ENCODE measurements at places on chromosomes 7 and 10. TPM values are rescaled to one million over a fixed set of nuclear protein-coding genes. Genes with fewer than 3 reads are reported as not detected.

- no peak for DNase-seq
Measured at GRCh38 chr7:41747961-41748360, 45.1 kb upstream of the INHBA start.

GRCh38 chr10:123888751-123889150 lies 2.9 kb downstream of the CPXM2 start:
- no peak for DNase-seq

- no peak for DNase-seq
Measured at GRCh38 chr10:98478430-98479222, 31.9 kb upstream of the HPS1 start.

DNA sequence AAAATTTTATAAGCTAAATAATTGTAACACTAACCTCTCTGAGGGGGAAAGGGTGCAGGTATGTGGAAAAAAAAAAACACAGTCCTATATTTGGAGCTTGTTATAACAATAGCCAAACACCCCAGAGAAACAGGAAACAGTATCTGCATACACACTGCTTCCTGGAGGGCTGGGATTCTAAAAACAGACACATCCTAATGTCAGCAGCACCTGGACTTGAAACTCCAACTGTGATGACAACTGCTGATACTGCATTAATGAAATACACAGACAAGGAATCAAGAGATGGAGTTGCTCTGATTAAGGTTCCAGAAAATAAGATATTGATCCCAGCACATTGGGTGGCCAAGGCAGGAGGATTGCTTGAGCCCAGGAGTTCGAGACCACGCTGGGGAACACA lies 9.3 kb downstream of the DAGLB start:
- DNase-seq, result no peak

DNA sequence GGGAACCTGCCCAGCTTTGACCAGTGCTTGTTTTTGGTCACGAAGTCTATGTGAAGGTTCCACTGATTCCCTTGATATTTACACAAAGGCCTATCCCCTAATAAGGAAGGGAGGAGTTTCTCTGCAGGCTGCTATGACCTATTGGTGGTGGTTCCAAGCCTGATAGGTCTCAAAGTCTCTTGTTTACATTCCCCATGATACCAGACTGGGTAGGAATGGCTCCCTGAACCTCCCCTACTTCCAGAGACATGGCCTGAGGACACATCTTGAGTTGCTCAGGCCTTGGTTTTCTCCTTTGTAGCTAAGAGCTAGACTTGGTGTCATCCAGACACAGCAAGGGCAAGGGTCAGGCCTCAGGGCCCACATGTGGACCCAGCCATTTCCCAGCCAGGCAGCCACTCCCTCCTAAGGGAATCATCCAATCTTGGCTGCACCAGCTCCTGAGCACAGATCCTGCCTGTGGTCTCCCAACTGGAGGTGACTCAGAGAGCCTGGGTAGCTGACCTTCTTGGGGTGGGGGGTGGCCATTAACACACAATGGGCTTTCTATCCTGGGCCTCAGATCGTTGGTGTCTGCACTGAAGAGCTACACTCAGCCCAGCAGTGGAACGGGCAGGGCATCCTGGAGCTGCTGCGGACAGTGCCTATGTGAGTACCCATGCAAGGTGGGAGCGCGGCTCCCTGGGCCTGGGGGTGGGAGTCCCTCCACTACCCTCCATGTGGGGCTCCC lies 51.0 kb upstream of the TRIM8 start:
- peak; percentile 61 for DNase-seq

DNA sequence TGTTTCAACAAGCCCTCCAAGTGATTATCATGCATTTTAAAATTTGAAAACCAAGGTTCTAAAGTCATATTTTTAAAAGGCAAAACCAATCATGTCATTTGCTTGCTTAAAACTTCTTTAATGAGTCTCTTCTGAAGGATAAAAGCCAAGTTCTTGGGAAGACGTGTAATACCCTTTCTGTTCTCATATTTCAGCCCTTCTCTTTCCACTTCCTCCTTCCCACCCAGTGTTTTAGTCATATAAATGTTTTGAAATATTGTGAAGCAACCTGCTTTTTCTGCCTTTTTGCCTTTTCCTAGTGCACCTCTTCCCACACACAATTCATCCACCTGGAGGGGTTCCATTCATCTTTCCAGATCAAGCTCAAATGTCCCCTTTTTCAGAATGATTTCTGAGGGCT lies 211.1 kb upstream of the LRRTM3 start:
- DNase-seq, result no peak

DNA sequence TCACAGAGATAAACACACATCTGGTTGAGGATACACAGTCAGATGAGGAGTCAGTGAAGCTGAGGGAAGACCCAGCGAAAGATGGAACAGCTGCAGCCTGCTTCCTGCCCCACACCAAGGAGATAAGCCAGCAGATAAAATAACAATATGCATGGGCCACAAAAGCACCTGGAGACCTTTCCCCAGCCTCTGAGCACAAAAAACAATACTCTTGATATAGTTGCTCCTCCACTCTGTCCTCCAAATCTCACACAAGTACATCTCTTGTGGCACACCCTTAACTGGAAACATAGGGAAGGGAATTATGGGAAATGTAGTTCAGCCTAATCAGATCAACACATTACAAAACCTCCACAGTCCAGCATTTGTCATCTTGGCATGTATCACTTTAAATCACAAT lies 9.7 kb upstream of the FHIP2A start:
- no peak for DNase-seq

DNA sequence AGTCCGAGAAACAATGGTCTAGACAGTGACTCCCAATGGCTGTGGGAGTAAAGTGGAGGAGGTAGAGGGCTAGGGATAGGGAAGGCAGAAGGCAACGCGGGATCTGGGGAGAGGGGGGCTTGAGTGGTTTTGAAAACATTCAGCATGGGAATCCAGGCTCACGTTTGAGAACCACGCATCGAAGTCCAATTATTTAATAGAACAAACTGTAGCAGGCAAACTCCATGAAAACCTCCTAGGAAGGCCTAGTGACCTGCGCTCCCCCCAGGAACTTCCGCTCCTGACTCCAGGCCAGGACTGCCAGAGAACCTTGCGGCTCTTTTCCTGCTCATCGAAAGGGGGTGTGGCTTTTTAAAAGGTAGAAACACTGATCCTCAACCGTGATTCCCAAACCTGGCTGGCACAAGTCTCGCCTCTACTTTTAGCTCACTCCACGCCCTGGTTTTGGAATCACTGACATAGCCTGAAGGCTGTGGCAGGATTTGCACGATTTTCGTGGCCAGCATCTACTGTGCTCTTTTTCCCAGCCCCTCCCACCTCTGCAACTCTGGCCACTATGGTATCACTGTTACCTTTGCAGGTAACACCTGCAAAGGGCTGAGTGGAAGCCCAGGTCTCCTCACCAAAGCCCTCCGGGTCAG lies 43.4 kb downstream of the MYOF start:
- no peak for DNase-seq

GRCh38 chr7:151386301-151387160 lies 23.3 kb downstream of the WDR86 start:
- no peak for DNase-seq

Gene TLL2
- total RNA-seq, result not detected

Gene EFCAB10
- total RNA-seq, result 0.40 TPM

Gene LRRC18
- not detected for total RNA-seq

Gene ANKRD30A
- not detected for total RNA-seq

Gene RHEB
- total RNA-seq, result 90.9 TPM

All from HepG2 (cell line).